ENCODE measurements at places on chromosomes 1 and 21. TPM values are rescaled to one million over a fixed set of nuclear protein-coding genes. Genes with fewer than 3 reads are reported as not detected.

DNA sequence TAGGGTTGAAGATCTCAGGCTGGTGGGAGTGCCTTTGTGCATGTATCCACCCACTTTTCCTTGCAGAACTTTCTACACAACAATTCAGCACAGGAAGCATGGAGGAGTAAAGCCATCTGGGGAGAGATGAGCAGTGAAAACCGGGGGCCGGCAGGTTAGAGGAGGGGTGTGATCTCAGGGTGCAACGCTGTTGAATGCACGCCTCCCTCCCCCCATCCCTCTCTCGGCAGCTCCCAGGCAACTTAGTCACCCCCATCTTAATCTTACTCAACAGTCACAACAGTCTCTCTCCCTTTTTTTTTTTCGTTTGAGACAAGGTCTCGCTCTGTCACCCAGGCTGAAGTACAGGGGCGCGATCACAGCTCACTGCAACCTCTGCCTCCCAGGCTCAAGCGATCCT, 16.6 kb upstream of the ABCG1 start:
- no peak for DNase-seq

GRCh38 chr21:31351960-31352359, 7.9 kb upstream of the TIAM1 start:
- no peak for DNase-seq

The KRTAP19-8 gene
- total RNA-seq = not detected

The S100A12 gene
- 4.1 TPM for total RNA-seq

- no peak for DNase-seq
Observed at GRCh38 chr1:11158720-11159321, 30.3 kb upstream of the ANGPTL7 start.

GRCh38 chr21:33849834-33850233, 65.8 kb downstream of the ATP5PO start:
- no peak for DNase-seq

DNA sequence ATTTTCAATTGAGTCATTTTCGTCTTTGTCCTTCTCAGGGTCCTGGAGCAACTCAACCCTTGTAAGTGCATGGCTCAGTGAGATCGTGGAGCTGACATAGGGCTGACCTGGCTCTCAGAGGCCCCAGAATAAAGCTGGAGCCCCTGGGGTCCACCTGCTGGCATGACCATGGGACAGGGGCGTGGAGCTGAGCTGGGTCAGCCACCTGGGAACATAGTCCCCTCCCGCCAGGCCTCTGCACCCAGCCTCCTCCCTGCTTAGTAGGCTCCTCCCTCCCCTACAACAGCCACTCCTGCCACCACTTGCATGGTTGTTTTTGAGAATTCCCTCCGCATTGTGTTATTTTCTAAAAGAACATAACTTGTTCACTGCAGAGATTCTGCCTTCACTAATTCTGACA, 3.1 kb upstream of the RIPK4 start:
- DNase-seq = no peak

The ERG gene
- 1.2 TPM for total RNA-seq

GRCh38 chr1:201125019-201125418, 2.0 kb downstream of the ASCL5 start:
- DNase-seq = no peak
